ENCODE measurements at places on chromosomes 5 and 9.

- peaks cover 12% of the 10 kb centered on the region for H3K4me1 ChIP-seq
- H3K36me3 ChIP-seq, result peaks cover 2% of the 10 kb centered on the region
- DNase-seq, result no peak
Observed at GRCh38 chr5:79686799-79687198, 2.8 kb upstream of the CMYA5 start.

GRCh38 chr9:1951446-1951845, 63.7 kb upstream of the SMARCA2 start:
- no peak overlapping the region for H3K4me3 ChIP-seq
- H3K27me3 ChIP-seq, result no peaks in the 10 kb centered on the region
- no peak overlapping the region for H3K27ac ChIP-seq
- no peaks in the 10 kb centered on the region for H3K36me3 ChIP-seq
- no peak for DNase-seq

- no peak overlapping the region for H3K27ac ChIP-seq
- no peaks in the 10 kb centered on the region for H3K36me3 ChIP-seq
- H3K27me3 ChIP-seq, result peaks cover 6% of the 10 kb centered on the region
- no peak overlapping the region for H3K4me3 ChIP-seq
Observed at GRCh38 chr5:172624083-172624995, 16.7 kb upstream of the NEURL1B start.

DNA sequence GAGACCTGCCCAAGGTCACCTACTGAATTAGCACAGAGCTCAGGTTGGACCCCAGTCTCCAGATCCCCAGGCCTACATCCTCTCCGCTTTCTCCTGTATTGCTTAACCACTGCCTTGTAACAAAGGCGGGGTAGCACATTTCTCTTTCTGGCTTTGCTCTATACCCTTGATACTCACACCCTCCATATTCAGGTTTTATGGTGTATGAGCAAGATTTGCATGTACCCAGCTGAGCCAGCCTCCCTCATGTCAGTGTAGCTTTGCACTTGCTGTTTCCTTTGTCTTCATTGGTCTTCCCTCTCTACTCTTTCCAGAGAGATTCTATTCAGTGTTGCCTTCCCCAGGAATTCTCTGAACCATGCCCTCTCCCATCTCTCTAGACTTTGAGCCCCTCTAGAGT, 19.6 kb upstream of the ZCCHC7 start:
- no peak for DNase-seq
- no peaks in the 10 kb centered on the region for H3K27me3 ChIP-seq
- H3K36me3 ChIP-seq, result no peaks in the 10 kb centered on the region
- no peak overlapping the region for H3K4me3 ChIP-seq

DNA sequence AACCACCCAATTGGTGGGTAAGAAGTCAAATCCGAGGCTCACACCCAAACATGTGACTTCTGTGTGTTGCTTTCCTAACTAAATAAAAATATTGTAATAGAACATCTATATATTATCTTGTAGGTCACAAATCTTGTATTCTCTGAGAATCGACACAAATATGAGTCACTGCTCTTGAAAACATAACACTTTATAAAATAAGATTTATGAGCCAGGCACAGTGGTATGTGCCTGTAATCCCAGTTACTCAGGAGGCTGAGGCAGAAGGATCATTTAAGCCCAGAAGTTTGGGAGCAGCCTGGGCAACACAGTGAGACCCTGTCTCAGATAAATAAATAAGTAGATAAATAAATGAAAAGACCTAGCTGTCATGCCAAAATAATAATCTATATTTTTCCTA, 624.1 kb downstream of the ANXA1 start:
- H3K27me3 ChIP-seq, result no peaks in the 10 kb centered on the region
- no peak overlapping the region for H3K27ac ChIP-seq
- H3K4me3 ChIP-seq, result no peak overlapping the region
- H3K36me3 ChIP-seq, result no peaks in the 10 kb centered on the region

DNA sequence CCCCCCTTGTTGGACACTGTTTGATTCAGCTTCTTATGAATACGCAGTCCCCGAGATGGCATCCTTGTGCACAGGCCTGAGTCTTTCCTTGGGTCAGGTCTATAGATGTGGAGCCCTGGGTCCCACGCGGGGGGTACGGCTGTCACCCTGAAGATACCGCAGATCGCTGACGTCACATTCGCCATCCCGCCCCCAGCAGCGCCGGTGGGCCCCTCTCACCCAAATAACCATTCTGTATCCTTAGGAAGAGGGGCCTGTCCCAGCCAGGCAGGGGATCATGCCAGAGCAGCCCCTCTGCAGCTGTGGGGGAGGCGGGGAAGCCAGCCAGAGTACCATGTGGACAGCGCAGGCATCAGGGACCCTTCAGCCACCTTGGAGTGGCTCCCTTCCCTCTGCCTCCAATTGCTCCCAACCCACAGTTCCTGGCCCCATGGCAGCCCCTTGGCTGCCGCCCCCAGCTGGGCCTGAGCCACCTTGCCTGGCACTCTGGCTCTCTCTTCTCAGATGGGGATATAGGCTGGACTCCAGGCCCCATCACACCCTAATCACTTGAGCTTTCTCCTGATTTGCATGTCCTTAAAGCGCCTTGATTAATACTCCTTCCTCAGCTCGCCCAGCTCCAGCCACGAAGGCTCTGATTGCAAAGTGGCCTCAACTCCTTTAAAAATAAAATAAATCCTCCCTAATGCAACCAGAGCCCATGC, 189.8 kb downstream of the C9orf50 start:
- H3K27me3 ChIP-seq, result no peaks in the 10 kb centered on the region
- no peaks in the 10 kb centered on the region for H3K4me1 ChIP-seq
- H3K27ac ChIP-seq, result no peak overlapping the region
- no peaks in the 10 kb centered on the region for H3K36me3 ChIP-seq
- no peak overlapping the region for H3K4me3 ChIP-seq

- no peak overlapping the region for H3K4me3 ChIP-seq
- no peak for DNase-seq
- no peaks in the 10 kb centered on the region for H3K36me3 ChIP-seq
- no peak overlapping the region for H3K27ac ChIP-seq
- no peaks in the 10 kb centered on the region for H3K4me1 ChIP-seq
- H3K27me3 ChIP-seq, result no peaks in the 10 kb centered on the region
Observed at GRCh38 chr5:151923866-151924476, 680 bp downstream of the GLRA1 start.

GRCh38 chr5:62308439-62308838, 2.4 kb downstream of the KIF2A start:
- H3K4me1 ChIP-seq, result peaks cover 4% of the 10 kb centered on the region
- no peak for DNase-seq
- no peak overlapping the region for H3K27ac ChIP-seq
- H3K36me3 ChIP-seq, result no peaks in the 10 kb centered on the region
- no peaks in the 10 kb centered on the region for H3K27me3 ChIP-seq

DNA sequence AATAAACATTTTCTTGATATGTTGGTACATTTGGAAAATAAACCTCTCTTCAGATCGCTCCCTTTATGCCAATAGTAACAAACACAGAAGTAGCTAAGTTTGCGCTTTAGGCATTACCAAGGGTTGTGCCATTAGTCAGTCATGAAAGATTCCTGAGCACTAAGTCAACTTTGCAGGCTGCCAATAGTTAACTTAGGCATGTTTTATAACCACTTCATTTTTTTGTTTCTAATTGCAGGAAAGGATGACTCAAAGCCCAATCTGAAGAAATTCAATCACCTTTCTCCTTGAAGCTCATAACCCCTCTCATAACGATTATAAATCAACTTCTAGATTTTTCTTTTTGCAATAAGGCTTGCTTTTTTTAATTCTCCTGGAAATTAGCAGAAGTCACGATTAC, 517.0 kb downstream of the AGTPBP1 start:
- H3K27ac ChIP-seq, result no peak overlapping the region
- no peaks in the 10 kb centered on the region for H3K27me3 ChIP-seq
- no peaks in the 10 kb centered on the region for H3K36me3 ChIP-seq
- peak; percentile 55 for DNase-seq

DNA sequence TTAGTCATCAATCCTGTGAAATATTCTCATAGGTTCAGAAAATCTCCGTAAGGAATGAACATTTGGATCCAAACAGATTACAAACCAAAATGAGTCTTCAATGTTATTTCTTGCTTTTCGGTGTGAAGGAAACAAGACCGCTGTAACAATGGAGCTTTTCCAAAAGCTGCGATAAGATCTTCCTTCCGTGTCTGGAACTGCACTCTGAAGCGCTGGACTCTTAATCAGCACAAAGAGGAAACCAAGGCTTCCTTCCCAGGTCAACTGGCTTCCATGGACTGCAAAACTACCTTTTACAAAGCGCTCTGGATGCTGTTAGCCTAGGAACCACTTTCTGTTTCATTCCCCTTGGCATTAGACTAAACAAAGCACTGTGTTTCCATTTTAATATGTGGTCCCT, 137.9 kb upstream of the BASP1 start:
- no peaks in the 10 kb centered on the region for H3K27me3 ChIP-seq
- H3K36me3 ChIP-seq, result no peaks in the 10 kb centered on the region

DNA sequence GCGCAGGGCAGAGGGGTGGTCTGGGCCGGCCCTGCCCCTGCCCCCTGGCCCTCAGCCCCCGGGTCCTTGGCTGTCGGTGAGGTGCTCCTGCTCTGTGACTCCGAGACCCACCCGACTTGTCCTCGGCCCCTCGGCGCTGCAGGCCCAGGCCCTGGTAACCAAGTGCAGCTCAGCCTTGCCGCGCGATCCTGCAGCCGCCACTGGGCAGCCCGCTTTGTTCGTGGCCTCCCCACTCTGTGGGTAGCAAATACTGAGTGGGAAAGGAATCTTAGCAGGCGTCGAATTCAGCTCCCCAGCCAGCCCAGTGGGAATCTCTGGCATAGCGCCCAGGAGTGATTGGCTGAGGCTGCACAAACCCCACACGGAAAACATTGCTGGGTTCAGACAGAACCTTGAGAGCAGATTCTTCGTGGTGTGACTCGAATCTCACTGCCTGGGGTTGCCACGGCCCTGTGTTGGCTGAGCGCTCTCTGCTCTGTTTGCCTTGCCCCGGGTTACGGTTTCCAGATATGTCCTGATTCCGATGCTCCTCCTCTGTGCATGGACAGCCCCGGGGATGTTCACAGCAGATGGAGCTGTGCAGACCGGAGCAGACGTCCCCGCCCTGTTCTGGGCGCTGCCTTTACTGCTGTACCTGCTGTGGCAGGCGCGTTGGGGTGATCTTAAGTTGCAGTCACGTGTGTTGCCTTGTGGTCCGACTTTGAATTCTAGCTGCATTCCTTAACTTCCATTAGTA, 13.4 kb upstream of the EXOC3 start:
- peak; percentile 54 for DNase-seq
- peaks cover 24% of the 10 kb centered on the region for H3K36me3 ChIP-seq
- H3K4me1 ChIP-seq, result peaks cover 17% of the 10 kb centered on the region
- H3K27ac ChIP-seq, result peak overlapping the region; percentile 64

- H3K4me3 ChIP-seq, result peak overlapping the region; percentile 40
- DNase-seq, result no peak
- H3K27ac ChIP-seq, result peak overlapping the region; percentile 64
- peaks cover 2% of the 10 kb centered on the region for H3K36me3 ChIP-seq
- H3K27me3 ChIP-seq, result no peaks in the 10 kb centered on the region
Observed at GRCh38 chr5:93574491-93575305, 6.3 kb downstream of the NR2F1-AS1 start.

DNA sequence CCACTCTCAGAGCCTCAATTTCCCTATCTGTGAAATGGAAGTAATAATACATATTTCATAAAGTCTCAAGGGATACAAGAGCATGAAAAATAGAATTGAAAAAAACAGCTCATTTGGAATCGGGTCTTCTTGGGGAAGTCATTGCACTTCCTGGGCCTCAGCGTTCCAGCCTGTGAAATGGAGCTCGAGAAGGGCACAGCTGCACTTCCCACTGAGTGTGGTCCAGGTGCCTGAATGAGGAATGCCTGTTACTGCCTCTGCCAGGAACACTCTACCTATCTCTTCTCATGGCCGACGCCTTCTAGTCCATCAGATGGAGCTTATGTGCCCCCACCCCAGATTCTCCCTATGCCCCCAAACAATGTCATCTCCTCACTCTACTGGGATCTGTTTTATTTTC, 924 bp upstream of the NEURL1B start:
- H3K27me3 ChIP-seq, result no peaks in the 10 kb centered on the region
- no peak for DNase-seq
- no peak overlapping the region for H3K4me3 ChIP-seq
- no peaks in the 10 kb centered on the region for H3K36me3 ChIP-seq
- no peak overlapping the region for H3K27ac ChIP-seq
- H3K4me1 ChIP-seq, result peaks cover 8% of the 10 kb centered on the region

DNA sequence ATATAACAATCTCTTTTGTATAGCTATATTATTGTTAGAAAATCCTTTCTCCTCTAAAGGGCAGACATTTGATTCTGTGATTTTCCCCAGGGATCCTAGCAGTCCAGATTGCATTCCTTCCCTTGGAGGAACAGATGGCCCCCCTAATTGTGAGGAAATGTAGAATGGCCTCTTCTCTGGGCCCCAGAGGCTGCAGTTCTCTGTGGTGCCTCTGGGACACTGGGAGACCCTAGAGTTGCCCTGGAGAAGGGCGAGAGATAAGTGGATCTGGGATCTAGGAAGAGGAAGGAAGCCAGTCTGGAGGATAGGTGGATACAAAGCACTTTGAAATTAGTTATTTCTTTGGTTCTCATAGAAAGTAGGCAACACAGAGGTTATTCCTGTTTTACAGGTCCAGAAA, 1.9 kb upstream of the HINT2 start:
- H3K27me3 ChIP-seq, result peaks cover 2% of the 10 kb centered on the region
- H3K4me1 ChIP-seq, result peaks cover 11% of the 10 kb centered on the region
- H3K27ac ChIP-seq, result no peak overlapping the region
- no peak overlapping the region for H3K4me3 ChIP-seq
- DNase-seq, result no peak

DNA sequence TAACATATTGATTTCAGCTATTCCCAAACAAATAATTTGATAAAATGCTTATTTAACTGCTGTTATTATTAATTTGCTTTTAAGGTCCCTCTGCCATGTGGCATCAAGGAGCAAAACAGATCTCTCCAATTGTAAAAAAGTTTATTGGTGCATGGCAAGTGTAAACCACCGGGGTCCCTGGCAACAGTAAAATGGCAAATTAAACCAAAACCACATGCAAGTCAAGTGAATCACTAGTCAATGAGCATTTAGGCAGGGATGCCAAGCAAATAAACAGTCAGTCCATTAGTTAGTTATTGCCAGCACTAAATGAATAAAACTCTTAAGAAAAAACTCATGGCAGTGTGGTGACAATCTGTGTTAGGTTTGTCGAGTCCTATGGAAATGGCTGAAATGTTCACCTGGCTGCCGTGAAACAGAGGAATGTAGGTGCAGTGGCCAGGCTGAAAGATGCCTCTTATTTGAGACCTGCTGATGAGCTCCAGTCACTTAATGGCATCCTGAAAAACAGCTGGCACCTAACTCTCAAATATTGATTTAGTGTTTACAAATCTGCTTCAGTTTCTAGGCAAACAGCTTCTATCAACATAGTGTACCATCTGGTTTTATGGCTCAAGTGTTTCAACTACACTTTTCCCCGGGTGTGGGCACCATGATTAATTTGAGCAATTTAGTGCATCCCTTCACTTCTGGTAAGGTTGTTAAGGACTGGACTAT, 296.5 kb upstream of the ITGA1 start:
- H3K27ac ChIP-seq, result no peak overlapping the region
- no peaks in the 10 kb centered on the region for H3K4me1 ChIP-seq
- no peaks in the 10 kb centered on the region for H3K27me3 ChIP-seq
- no peak for DNase-seq
- H3K36me3 ChIP-seq, result no peaks in the 10 kb centered on the region
